ENCODE measurements at places on chromosomes 5 and 9.

GRCh38 chr9:71774920-71775319 is 6.6 kb upstream of the CEMIP2 start:
- DNase-seq: no peak

GRCh38 chr9:68999393-69000105 is 14.4 kb downstream of the PRKACG start:
- DNase-seq: peak; percentile 73

GRCh38 chr9:113153599-113153998 is 2.8 kb downstream of the SLC31A2 start:
- DNase-seq: no peak

DNA sequence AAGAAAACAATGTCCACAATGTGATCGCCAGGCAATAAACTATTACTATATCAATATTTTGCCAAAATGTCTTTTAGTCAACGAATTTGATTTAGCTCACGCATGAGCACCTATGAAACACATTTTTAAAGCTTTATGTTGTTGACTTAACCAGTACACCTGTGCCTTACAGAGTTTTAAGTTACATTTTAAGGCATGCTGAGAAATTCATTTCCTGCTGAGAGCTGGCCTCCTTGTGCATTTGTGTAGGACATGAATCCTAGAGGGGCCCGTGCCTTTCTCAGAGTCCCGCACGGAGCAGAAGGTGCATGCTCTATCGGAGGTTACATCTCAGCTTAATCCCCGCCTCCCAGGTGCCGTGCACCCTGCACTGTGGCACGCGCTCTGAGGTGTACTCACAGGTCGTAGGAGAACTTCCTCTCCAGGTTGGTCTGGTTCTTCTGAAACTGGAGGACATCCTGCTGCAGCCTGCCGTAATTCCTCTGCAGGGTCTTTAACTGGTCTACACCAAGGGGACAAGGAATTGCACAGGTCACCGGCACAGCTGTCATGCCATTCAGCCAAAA is 53.2 kb downstream of the GOLM1 start:
- no peak for DNase-seq

- DNase-seq: no peak
These were observed 51.6 kb upstream of the LIFR start for GRCh38 chr5:38607930-38608564.

GRCh38 chr9:126376311-126377175 is 49.9 kb downstream of the MVB12B start:
- DNase-seq: no peak

DNA sequence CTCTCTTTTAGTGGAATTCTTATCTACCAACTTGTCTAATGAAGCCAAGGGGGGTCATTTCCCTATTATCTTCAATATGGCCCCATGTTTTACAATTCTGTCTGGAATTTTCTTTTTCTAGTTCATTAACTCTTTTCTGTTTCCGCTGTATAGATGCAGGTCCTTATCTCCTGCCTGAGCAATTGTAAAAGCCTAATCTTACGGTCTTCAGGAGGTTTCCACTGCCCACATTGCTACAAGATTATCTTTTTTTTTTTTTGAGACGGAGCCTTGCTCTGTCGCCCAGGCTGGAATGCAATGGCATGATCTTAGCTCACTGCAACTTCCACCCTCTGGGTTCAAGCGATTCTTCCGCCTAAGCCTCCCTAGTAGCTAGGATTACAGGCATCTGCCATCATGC is 132.3 kb downstream of the UNC13B start:
- no peak for DNase-seq

DNA sequence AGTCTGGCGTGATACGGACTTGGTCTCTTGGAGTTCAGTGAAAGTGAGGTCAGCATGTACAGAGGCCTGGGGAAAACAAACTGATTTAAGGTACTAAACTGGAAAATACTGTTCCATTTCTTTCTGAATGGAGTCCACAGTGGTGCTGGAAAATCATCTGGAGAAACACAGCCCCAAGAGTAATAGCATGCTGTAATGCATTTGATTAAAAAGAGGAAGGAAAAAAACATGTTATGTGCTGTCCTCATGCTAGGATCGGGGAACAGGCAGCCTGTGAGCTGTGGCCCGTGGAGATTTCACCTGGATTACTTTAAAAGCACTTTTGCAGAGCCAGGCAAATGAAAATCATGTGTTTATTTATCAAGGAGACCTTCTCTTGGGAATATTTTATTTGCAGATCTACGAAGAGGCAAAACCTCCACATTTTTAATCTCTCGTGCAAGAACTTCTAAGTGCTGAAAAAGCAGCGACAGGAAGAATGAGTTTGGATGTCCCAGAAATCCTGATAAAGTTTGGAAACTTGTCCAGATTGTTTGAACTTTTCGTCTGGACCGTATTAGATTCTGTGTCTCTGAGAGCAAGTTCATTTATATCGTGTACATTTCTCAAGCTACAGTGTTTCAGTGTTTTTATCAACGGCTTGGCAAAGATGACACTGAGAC is 228.8 kb downstream of the GAS1 start:
- DNase-seq: peak; percentile 35

GRCh38 chr5:151039665-151040064 is 19.3 kb downstream of the GPX3 start:
- no peak for DNase-seq

- peak; percentile 73 for DNase-seq
These were observed 94.7 kb downstream of the FGF10 start for GRCh38 chr5:44294516-44294915.

GRCh38 chr5:173786286-173787187 is 101.6 kb upstream of the CPEB4 start:
- no peak for DNase-seq

- no peak for DNase-seq
These were observed 263.4 kb downstream of the AUH start for GRCh38 chr9:91098203-91098850.

DNA sequence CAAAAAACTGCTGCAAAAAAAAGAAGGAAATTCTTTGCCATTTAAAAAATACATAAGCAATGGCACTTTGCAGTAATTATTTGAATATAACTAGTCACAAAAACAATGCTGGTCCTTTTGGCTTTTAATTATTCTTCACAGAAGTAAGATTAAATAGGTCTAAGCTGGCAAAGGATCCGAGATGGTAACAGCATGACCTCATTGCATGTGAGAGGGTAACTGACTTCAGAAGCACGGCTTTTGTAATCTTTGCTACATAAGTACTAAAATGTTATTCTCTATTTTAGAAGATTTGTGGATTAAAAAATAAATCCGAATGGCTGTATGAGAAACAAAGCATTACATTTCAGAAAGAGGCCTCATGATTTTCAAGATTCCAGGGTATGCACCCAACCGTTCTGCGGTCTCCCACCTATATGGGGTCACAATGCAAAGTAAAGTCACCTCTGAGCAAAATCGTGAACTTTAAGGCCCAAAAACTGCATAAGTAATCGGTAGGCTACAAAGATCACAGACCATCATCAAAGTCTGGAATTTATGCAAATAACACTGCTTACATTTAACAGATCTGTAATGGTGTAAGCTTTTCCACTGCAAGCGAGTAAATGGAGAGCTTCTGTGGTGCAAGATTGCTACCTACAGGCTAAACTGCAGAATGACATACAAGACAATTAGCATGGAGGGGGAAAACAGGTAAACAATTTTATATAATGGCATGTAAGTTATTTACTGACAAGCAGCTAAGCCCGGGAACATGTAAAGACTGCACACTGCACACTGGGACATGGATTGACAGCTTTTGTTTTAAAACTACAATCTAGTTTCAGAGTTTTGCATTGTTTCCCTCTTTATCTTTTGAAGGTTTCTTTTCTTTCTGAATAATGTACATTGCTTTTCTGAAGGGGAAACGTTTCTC is 231.6 kb downstream of the SLF1 start:
- peak; percentile 27 for DNase-seq

GRCh38 chr5:157295247-157295646 is 29.3 kb downstream of the CYFIP2 start:
- DNase-seq: no peak

DNA sequence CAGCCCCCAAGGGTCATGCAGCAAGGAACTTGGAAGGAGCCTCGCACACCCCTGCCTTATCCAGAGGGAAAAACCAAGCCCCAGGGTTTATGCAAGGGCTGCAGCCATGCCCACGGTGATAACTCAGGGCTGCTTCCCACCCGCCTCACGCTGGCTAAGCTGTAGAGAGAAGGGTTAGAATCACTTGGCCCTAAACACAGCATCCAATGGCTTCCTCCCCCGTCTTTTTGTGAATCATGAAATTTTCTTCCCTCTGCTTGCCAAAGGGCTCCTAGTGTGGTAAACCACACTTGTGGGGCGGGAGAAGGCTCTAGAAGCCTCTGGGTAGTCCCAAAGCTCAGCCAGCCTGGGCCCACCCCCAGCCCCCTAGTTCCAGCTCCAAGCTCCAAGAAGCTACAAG is 55.9 kb upstream of the ORM1 start:
- no peak for DNase-seq

- DNase-seq: no peak
These were observed 767.7 kb downstream of the DTWD2 start for GRCh38 chr5:118220556-118221195.

DNA sequence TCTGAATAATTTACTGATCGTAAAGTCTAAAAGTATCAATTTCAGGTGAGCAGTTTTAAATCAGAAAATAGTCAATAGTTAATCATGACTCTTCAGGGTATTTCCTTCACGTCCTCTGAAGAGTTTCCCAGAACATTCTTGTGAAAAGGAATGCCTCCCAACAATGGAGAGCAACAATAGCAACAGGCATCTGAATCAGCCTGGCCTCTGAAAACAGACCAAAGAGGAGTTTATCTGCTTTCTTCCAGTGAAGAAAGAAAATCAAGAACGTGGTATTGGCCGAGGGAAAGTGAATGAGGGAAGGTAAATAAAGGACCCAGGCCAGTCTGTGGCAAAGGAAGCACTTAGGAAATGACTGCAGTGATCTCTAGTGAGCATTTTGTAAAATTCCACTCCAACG is 26.1 kb upstream of the RASGEF1C start:
- DNase-seq: no peak

DNA sequence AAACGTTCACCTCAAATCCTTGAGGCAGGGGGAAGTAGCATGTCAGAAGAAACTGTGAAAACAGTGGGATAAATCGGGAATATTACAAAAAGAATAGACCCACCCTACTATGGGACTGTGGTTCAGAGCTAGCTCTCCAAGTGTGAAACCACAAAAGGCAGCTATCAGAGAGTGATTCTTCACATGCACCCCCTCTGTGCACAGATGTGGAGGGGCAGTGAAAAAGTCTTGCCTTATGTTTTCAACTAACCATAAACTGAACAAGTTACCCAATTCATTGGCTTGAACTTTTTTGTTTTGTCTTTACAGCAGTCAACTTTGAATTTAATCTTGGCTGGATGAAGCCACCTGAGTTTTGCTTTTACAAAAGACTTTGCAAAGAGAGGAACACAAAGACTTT is 98.8 kb upstream of the NR4A3 start:
- no peak for DNase-seq

DNA sequence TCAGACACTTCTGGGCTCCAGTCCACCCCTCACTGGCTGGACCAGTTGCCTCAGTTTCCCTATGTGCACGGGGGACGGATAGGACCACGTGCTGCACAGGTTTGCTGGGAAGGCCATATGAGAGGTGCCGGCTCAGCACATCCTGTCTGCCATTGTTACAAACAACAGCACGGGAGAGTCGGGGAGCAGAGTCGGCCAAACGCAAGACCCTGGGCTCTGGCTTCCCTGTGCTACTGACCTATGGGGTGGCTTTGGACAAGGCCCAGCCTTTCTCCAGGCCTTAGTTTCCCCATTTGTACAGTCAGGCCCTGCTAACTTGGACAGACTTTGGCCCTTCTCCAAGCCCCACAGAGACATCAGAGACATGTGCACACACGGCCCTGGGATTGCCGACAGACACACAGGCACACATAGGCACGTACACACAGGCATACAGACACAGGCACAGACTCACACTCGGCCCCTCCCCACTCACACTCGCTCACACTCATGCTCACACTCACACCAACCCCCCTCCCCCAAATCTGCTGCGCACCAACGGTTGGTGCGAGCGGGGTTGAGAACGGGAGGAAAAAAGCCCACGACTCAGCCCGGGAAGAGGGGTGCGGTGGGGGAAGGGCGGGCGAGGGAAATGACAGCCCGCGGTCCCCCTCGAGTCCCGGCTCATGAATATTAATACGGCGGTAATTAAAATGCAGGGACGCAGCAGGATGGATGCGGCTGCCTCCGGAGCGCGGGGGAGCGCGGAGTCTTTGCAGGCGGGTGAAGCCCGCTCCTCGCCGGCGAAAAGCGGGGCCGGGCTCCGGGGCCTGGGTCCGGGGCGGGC is 133.0 kb downstream of the C9orf50 start:
- DNase-seq: peak; percentile 74

GRCh38 chr5:77645995-77646639 is 7.6 kb upstream of the OTP start:
- no peak for DNase-seq

DNA sequence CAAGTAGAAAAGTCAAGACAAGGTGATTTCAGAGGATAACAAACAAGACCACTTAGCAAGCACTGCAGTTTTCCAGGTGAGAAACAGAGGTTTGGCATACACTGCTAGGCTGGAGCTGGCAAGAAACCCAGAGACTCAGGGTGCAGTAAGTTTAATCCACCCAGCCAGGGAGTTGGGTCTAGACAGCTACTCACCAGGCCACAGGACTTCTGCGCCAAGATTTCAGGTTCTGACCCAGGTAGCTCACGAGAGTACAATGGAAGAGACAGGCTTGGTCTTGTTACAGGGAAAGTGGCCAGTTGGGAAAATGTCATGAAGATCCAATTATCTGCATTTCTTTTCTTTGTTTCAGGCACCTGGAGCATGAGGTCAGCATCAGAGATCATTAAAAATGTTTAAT is 9.8 kb downstream of the SMIM23 start:
- no peak for DNase-seq

- DNase-seq: no peak
These were observed 37.3 kb upstream of the TJP2 start for GRCh38 chr9:69136779-69137178.

- DNase-seq: no peak
These were observed 11.1 kb downstream of the PCDH1 start for GRCh38 chr5:141867139-141867538.

DNA sequence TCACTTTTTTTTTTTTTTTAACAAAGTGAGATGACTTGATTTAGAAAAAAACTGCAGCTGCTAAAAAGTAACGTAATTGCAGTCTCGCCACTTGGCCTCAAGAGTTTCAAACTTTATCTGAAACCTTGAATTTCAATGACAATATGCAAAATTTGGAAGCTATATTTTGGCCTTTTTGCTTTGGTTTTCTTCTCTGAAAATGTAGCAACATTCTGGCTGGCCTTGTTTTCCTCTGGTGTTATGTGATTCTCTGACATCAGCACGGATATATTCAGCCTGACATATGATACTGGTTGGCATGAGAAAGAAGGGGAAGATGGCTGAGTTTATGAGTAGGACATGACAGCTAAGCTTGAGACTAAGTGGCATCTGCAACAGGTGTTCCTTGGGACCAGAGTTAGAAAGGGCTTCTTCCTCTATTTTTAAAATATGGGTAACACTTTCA is 136.5 kb downstream of the MEF2C start:
- no peak for DNase-seq
